ENCODE measurements at places on chromosomes 7 and 10.

GRCh38 chr7:136502162-136502561 lies 366.3 kb upstream of the CHRM2 start:
- no peak for DNase-seq

DNA sequence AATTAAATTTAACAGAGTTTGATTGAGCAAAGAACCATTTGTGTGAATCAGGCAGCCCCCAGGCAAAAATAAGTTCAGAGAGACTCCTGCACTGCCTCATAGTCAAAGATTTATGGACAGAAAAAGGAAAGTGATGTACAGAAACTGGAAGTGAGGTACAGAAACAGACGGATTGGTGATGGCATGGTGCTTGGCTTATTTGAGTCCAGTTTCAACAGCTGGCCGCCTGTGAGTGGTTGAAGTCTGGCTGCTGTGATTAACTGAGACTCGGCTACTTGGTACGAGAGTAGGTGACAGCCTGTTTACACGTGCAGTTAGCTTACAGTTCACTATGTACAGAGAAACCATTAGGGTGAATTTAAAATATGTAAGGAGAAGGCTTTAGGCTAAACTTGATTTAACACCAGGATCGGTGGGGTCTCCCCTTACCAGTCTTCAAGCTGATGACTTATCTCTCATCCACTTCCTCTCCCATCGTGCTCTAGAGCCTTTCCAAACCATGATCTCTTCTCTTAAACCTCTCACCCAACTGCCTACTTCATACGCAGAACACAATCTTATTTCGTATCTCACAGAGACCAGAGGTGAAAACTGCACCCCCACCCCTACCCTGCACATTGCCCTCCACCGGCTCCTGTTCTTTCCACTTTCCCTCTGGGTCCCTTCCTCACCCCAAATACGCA lies 5.0 kb upstream of the MSMB start:
- DNase-seq: no peak

DNA sequence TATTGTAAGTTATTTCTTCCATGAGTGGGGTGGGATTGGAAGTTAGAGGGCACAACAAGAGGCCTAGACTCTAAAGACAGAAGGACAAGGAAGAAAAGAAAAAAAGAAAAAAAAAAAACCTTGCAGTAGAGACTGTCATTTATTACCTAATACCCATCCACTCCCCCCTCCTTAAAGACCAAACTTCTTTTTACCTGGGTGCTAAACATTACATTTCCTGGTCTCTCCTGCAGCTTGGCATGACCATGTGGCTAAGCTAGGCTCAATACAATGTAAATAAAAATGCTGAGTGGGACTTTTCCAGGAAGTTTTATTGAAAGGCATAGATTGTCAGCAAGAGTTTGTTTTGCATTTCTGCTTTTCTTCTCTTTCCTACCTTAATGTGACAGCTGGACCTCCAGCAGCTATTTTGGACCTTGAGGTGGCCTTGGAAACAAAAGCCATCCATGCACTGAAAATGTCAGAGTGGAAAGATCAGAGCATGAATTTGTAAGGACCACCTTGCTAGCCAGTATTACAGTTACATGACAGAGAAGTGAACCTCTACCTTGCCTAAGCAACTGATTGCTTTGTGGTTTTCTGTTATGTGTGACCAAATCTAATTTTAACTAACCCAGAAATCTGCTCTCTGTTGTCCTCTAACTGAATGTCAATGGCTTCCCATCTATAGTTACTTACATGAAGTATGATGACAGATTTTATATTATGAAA lies 81.3 kb upstream of the SFMBT2 start:
- DNase-seq: no peak

DNA sequence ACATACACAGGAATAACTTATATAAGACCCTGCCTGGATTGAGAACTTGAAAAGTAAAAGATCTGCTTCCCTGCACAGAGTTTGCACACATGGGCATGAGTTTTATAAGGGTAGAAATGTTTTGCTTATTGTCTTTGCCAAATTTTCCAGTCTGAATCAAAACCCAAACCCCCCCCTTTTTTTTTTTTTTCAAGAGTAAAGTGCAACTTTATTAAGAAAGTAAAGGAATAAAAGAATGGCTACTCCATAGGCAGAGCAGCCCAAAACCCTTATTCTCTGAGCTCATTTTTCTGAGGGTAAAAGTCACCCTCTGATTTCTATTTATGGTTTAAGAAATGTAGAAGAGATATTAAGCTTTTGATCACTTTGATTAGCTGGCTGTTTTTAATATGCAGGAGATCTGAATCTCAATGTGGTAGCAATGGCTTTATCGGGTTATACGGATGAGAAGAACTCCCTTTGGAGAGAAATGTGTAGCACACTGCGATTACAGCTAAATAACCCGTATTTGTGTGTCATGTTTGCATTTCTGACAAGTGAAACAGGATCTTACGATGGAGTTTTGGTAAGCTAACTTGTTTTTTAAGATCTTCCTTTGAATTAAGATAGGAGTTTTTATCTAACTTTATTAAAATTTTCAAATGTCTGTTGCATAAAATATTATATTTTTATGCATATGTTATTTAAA lies 18.7 kb downstream of the MIOS start:
- DNase-seq: no peak

GRCh38 chr7:112452102-112452888 lies 2.0 kb downstream of the IFRD1 start:
- DNase-seq: peak; percentile 57

DNA sequence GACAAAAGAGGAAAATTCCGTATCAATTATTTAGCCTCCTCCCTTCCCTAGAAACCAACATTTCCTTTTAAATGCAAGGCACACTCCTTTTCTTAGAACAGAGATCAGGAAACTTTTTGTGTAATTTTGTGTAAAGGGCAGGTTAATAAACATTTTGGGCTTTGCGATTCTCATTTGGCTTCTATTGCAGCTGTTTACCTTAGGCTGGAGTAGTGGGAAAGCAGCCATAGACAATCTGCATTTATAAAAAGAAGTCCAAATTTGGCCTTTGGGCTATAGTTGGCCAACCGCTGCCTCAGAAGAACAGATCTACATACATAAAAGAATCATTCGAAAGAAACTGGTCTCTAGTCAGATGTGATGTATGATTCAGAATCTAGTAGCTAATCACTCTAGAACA lies 35.3 kb downstream of the NAMPT start:
- DNase-seq: no peak

- DNase-seq: no peak
Measured at GRCh38 chr7:28470344-28470743, 58.0 kb downstream of the CREB5 start.

DNA sequence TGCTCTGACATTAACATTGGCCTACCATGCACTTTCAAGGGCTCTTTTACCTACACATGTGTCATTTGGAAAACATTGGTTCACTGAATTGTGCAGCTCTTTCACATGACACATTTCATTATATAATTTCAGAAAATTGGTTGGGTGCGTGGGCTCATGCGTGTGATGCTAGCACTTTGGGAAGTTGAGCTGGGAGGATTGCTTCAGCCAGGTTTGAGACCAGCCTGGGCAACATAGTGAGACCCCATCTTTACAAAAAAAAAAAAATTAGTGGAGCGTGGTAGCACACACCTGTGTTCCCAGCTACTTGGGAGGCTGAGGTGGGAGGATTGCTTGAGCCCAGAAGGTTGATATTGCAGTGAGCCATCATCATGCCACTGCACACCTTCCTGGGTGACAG lies 3.9 kb downstream of the TASOR2 start:
- DNase-seq: no peak

DNA sequence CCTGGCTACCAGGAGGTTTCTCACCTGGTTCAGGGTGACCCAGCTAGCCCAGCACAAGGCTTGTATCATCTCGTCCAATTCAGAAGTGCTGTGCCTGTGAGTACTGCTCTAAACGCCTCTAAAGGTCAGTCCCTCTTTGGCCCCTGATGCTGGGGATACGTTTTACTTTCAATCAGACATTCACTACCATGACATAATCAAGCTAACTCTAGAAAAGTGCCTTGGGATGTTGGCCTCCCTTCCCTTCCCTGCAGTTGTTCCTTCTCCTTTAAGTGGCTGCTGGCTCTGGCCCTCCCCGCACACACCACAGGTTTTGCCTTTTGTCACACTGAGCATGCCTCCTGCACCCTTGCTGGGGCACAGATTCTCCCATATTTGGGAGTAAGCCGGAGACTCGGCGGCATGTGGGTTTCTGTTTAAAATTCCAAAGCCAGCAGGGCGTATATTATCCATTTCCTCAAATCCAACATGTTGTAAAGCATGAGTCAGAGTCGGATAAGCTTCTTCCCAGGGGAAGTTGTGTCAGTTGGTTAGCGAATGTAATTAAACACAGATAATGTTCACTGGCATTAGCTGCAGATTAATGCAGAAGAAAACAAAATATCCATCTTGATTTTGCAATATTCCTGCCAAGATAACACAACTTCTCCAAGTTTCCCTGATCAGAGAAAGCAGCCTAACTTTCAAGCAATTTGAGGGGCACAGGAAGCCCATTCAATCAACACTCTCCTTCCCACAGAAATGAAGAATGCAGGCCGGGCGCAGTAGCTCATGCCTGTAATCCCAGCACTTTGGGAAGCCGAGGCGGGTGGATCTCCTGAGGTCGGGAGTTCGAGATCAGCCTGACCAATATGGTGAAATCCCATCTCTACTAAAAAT lies 31.8 kb upstream of the VCL start:
- peak; percentile 34 for DNase-seq

Data from glutamatergic neuron (in vitro differentiated cells).